Left ventricle myocardium inferior (tissue), 1 donor: ENCODE measurements at places on chromosomes 6 and 20. TPM values are rescaled to one million over a fixed set of nuclear protein-coding genes. Genes with fewer than 3 reads are reported as not detected.

The SLC13A3 gene
- 0.30 TPM for total RNA-seq

The GRM1 gene
- 6.7 TPM for total RNA-seq

The ZNF334 gene
- total RNA-seq = 0.71 TPM

The HLA-DOB gene
- not detected for total RNA-seq

The DYNLT1 gene
- 126 TPM for total RNA-seq

The FRK gene
- 11.2 TPM for total RNA-seq

The TRIM31 gene
- not detected for total RNA-seq

The CST4 gene
- total RNA-seq = not detected

The MOCS3 gene
- total RNA-seq = 2.8 TPM

GRCh38 chr20:33472868-33473435 is 16.9 kb upstream of the CBFA2T2 start:
- no peak for DNase-seq

DNA sequence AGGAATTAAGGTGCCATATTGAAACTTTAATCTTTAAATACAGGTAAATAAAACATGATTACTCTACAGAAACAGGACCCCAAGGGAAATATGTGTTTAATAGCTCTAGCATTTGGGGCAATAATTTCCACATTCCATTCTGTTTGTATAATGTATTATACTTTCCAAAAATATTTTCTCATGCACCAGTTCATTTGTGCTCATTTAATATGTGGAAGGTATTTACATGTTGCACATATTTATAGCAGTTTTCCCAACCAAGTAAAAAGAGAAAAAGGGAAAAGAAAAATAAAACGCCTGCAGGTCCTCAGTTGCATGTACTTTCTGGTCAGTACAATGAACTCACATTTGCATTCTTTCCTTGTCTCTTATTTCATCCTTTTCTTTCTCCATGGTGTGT is 129.5 kb upstream of the SULF2 start:
- DNase-seq = no peak

GRCh38 chr6:107621229-107621937 is 131.5 kb downstream of the SOBP start:
- no peak for DNase-seq

DNA sequence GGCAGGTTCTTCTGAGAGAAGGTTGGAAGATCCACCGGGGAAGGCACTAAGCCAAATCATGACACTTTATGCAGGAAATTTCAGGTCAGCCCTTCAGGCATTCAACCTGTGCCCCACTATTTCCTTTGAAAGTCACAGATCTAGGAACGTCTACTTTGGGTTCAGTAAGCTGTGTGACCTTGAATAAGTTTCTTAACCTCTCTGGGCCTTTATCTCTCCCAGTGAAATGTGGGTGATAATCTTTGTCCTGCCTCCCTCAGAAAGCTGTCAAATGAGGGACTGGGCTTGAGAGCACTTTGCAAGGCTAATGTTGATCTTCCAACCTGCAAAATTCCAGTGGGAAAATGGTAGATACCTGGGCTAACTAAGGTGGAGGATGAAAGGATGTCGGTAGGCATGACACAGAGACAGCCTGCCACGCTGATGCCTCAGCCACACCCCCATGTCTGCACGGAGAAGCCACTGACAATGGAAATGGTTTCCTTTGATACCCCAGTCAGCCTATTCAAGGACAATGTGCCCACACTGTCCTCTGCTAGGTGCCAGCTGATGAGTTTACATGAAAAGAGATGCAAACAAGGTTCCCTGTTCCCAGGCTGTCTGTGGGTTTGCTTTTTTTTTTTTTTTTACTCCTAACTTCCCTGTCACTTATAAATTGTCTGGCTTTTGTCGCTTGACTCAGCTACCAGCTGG is 9.3 kb downstream of the BNIP5 start:
- no peak for DNase-seq

DNA sequence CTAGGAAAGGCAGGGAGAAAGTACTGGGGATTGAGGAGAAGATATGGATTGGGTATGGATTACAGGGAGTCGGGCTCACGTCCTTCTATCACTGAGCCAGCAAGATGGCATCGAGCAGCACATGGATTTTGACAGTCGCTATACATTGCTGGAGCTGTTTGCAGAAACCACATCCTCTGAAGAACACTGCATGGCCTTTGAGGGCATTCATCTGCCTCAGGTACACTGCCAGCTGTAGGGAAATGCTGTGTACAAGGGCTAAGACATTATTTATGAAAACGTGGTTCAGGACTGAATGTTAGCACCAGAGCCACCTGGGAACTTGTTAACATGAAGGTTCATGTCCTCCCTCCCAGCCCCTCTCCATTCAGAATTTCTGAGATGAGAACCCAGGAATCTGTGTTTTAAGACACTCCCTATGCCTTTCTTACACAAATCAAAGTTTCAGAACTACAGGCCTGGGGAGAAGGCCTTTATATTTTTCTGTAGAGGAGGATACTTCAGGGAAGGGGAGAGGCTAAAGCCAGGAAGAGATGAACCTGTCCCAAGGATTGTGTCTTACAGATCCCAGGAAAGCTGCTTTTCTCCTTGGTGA is 3.5 kb downstream of the CUL9 start:
- no peak for DNase-seq

DNA sequence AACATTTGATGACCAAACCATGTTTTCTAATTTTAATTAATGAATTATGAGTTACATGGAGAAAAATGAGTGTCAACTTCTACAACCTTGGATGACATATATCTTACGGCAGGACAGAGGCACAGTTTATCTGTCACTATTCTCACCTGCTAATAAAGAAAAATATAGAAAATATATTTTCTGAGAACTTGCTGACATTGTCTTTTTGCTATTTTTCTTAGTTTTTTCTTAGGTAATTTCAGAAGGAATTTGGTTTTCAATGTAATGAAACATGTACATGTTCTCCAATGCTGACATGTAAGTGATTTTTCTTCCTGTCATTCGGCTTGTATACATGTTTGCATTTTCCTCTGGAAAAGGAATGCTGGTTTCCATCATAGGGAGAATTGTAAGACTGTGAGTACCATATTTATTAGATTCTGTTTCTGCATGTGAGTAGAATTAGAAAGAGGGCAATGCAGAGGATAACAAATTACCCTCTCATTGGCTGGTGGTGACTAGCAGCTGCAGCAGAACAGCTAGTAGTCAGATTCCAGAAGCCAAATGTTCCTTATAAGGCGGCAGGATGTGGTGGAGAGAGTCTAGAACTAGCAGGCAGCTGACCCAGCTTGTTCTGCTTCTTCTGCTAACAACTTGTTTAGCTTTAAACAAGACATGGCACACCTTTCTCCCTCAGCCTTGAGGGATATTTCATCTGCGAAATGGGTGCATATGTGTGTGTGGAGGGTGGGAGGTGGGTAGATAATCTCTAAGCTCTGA is 132.8 kb upstream of the SPACA1 start:
- DNase-seq = no peak

GRCh38 chr6:35059596-35060345 is 81.4 kb downstream of the TCP11 start:
- DNase-seq = no peak

- no peak for DNase-seq
Observed at GRCh38 chr6:157037165-157037564, 260.0 kb downstream of the ARID1B start.

GRCh38 chr6:131949620-131949908 is 1.6 kb downstream of the CCN2 start:
- DNase-seq = no peak

DNA sequence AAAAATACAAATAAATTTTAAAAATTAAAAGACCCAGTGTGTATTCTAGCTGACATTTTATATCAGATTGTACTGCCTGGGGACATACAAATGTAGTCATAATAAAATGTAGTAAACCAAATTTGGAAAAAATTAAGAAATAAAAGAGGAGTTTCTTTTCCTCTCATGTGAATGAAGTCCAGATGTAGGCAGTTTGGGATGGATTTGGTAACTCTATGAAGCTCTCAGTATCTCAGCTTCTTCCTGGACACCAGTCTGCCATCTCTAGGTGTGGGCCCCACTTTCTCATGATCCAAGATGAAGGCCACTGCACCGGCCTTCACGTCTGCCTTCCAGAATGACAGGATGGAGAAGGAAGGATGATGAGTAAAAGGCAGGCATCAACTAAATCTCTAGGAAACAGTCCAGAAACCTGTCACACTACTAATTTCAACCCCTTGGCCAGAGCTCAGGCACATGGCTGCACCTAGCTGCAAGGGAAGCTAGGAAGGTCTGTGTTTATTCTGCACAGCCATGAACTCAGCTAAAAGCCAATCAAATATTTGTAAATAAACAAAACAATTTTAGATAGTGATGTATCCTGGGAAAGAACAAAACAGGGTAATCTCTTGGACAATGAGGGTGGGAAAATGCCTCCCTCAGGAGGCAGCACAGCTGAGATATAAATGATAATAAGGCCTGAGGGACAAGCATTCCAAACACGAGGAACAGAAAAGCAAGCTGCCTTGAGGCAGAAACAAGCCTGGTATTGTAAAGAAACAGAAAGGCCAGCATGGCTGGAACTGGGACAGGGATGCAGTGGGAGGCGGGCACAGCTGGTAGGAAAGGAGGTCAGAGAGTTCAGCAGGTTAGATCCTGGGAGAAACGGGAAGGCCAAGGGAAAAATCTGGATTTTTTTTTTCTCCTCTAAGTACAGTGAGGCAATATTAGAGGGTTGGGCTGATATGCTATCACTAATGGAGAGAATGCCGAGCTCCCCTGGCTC is 88.5 kb upstream of the PTPN1 start:
- DNase-seq = no peak

DNA sequence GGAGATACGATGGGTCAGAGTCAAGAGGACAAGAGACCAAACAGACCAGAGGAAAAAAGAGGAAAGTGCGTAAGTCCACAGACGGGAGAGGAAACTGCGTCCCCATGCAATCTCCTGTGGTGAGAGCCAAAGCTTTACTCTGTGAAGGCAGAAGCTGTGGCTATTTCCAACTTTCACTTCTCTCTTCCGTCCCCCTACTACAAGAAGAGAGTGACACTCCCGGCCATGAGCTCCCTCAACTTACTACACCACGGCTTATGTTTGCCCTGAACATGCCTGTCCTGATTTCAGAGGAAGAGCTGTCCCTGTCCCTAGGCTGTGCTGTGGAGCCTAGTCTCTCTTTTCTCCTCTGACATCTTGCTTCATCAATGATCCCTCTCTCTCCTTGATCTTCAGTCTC is 11.5 kb upstream of the SSR1 start:
- DNase-seq = no peak

GRCh38 chr6:139730340-139730974 is 356.0 kb upstream of the CITED2 start:
- DNase-seq = no peak
